CD4-positive, alpha-beta T cell treated with Interleukin-4 for 4 hours (primary cell): ENCODE measurements at places on chromosomes 7 and 10.

GRCh38 chr10:60390224-60390626, 550 bp upstream of the ANK3 start:
- no peak for DNase-seq

GRCh38 chr7:142969183-142969582, 7.0 kb upstream of the KEL start:
- no peak for DNase-seq

DNA sequence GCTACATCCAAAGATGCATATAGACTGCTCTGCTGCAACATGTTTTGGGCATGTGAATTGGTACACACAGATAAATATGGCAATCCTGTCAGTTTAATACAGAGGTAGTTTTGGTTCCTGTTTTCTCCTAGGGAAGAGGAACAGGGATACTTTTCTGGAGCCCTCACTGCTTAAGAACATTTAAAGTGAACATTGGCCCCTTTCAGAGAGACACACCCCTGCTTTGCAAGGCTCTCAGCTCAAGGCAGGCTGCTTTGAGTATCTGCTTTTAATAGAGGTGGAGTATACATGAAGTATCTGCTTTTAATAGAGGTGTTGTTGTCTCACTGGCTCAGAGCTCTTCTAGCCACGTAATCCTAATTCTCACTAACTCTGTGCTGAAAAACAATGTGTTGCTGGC, 38.9 kb downstream of the CYP51A1 start:
- DNase-seq, result no peak

- DNase-seq, result no peak
Measured at GRCh38 chr7:151390598-151391357, 19.1 kb downstream of the WDR86 start.

DNA sequence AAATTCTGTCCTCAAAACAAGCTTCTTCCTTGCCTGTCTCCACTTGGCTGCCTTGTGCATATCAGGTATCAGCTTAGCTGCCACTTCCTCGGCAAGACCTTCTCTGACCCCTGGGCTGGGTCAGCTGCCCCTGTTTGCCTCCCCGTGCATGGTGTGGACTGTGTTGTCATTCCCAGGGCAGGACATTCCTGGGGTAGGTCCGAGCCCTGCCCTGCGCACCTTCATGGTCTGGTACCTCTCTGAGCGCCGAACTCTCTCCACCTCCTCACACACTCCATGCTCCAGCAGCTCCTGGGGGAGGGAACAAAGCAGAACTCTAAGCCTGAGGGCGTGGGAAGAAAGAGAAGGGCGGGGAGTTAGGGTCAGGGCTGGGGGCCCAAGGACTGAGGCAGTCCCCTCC, 3.8 kb downstream of the POLM start:
- DNase-seq, result no peak

- DNase-seq, result no peak
Measured at GRCh38 chr7:101868191-101868950, 50.9 kb downstream of the CUX1 start.

GRCh38 chr10:74337330-74338016, 186.5 kb downstream of the ADK start:
- no peak for DNase-seq

GRCh38 chr10:70357565-70357964, 24.9 kb downstream of the LRRC20 start:
- DNase-seq, result no peak

DNA sequence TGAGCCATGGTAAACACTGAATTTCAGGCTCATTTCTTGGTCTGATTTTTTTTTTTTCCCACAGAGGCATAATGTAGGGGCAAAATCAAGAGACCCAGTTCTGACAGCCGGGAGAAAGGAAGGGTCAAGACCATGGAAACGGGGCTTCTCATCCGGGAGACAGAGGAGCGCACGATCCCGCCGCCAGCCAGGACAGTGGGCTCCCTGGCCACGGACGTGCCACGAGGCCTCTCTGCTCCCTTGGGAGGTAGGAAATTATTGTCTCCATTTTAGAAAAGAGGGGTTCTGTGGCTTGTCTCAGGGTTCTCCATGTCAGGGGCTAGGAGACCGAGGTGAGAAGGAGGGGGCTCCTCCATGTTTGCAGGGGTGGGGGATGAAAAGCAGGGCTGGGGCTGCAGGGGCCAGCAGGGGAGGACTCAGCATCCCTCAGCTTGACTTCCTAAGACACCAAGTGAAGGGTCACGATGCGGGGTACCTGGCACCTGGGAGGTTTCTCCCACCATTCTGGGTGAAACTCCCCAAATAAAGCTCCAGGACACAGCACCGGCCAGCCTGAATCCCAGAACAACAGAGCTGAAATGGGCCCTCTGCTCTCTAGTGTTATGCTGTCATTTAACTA, 37.6 kb downstream of the PPIF start:
- no peak for DNase-seq

- no peak for DNase-seq
Measured at GRCh38 chr7:2546776-2547586, 8.3 kb downstream of the BRAT1 start.

DNA sequence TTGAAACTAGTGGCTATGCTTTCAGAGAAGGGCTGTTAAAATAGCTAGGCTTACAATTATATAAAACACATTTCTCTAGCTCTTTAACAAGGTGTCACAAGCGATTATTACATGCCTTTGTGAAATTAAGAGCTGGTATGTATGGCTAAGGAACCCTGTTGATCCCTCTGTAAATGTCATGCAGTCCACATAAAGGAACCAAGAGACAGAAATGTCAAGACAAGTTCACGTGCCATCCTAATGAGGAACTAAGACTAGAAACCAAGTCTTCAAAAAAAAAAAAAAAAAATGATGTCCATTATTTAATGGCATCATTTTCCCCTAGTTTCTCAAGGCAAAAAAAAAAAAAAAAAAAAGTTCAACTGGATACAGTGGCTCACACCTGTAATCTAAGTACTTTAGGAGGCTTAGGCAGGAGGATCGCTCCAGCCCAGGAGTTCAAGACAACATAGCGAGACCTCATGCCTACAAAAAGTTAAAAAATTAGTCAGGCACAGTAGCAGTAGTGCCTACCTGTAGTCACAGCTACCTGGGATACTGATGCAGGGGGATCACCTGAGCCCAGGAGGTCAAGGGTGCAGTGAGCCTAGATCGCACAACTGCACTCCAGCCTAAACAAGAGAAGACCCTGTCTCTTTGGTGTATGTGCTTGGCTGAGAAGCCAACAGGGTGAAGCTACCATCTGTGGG, 63.4 kb downstream of the SRPK2 start:
- no peak for DNase-seq

GRCh38 chr10:103720328-103720963, 134.9 kb downstream of the SH3PXD2A start:
- no peak for DNase-seq

DNA sequence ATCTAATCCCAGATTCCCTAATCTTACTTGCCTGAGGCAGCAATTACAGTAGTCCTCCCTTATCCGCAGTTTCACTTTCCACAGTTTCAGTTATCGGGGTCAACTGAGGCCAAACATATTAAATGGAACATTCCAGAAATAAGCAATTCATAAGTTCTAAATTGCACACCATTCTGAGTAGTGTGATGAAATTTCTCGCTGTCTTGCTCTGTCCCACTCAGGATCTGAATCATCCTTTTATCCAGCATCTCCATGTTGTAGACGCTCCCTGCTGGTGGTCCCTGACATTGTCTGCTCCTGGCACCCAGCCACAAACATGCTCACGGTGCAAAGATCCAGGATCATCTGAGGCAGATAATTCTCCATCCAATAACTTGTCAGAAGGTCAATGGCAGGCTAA, 128.7 kb upstream of the CXCL12 start:
- no peak for DNase-seq

- no peak for DNase-seq
Measured at GRCh38 chr10:34236931-34237330, 578.2 kb downstream of the PARD3 start.

DNA sequence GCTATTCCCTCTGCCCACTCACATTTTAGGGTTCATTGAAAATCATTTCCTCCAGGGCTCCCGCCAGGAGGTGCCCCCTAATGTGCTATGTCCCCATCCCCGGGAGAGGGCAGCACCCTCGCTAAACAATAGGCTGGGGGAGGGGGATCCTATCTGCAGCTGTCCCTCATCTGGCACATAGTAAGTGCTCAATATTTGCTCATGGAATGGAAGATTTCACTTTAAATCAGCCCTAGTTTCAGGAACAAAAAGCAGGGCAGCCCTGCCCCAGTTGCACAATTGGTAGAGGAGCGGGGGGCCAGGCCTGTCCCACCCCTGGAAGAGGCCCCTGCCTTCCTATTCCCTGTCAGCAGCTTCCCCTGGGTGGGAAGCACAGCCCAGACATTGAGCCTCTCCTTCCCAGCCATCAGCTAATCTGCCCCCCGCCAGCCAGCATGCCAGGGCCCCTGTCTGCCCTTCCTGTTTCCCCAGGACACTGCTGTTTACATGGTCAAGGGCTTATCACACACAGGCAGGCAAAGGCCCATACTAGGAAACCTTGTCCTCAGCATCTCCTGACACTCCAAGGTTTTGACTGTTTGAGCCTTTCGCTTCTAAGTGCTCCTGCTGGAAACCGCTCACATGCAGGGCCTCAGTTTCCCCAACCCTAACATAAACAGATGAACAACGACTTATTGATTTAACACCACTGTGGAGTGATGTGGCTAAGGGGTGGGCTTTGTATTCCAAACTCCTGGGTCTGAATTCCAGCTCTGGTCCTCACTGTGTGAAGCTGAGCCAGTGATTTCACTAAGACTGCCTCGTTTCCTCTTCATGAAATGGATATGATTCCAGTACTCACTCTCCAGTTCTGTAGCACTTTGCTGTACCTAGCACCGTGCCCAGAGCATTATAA, 130.7 kb upstream of the ZMIZ1 start:
- DNase-seq, result peak; percentile 5

GRCh38 chr10:109504401-109504800, 418.9 kb downstream of the XPNPEP1 start:
- DNase-seq, result no peak

DNA sequence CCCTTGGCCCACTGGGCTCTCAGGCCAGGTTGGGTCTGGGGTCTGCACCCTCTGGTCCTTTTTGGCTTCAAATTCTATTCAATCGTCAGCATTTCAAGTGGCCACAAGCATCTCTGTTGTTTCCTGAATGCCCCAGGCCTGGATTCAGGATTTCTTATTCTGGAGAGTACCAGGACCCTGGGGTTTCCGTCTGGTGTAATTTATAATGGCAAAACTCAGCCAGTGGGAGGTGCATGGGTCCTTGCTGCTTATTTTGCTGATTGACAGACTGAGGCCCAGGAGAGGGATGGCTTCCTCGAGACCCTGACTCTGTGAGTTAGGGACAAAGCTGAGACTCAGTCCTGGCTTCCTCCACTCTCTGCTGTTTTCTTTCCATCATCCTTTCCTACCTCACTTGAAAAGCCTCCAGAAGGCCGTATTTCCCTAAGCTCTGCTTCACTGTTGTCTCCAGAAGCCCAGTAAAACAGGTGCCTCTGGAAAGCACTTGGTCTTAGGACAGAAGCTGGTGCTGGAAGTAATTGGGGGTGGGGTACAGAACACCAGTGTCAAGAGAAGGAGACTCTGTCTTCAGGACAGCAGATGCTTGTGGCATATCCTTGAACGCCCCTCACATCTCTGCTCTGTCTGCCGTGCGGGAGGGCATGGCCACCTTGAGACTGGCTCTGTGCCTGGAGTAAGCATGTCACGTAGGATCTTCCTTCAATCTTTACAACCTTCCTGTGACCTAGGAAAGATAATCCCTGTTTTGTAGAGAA, 39.4 kb upstream of the SH2D4B start:
- DNase-seq, result no peak

- no peak for DNase-seq
Measured at GRCh38 chr10:2938869-2939268, 128.5 kb upstream of the PFKP start.

DNA sequence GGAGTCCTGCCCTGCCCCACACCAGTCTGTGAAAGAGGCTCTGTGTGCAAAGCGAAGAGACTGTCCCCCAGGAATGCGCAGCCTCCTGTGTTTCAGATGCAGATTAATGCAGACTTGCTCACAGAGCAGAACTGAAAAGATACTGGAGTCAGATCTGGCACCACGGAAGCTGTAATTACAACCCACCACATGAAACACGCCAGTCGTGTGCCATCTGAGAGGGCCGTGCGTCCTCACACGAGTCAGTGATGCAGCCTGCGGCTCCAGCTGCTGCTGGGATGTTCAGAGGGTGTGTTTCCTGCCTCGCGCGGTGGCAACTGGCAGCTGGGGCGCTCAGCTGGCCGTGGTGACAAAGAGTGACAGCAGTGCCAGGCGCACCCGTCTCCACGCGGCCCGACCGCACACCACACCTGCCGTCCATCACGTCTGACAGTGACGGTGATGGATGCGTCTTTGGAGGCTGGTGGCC, 50.0 kb downstream of the NKX6-2 start:
- no peak for DNase-seq

DNA sequence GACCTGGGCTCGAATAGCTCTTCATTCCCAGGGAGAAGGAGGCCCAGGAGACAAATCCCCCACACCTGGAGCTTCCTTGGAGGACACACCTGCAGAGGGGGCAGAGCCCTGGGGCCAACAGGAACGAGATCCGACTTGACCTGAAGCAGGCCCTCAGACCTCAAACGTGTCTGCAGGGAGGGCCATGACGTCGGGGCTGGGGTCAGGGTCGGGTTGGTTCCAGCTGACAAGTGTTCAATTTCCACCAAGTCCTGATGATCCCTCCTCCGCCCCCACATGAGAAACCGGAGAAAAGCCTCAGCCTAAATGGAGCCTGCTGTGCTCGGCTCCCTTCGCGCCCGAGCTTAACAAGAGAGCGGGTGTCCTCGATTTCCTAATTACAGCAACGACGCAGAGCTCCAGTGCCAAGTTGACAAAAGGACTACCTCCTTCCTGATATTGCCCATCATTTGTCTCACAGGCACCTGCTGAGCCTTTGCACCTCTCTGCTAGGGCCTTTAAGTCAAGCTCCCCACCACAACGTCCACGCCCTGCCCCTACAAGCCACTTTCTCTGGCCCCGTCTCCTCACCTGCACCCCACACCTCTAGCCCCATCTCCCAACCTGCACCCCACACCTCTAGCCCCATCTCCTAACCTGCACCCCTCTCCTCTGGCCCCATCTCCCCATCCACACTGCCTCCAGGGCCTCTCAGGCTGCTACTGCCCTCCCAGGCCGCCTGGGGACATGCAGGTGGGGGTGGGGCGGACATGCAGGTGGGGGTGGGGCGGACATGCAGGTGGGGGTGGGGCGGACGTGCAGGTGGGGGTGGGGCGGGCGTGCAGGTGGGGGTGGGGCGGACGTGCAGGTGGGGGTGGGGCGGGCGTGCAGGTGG, 519.4 kb downstream of the GLRX3 start:
- DNase-seq, result no peak

DNA sequence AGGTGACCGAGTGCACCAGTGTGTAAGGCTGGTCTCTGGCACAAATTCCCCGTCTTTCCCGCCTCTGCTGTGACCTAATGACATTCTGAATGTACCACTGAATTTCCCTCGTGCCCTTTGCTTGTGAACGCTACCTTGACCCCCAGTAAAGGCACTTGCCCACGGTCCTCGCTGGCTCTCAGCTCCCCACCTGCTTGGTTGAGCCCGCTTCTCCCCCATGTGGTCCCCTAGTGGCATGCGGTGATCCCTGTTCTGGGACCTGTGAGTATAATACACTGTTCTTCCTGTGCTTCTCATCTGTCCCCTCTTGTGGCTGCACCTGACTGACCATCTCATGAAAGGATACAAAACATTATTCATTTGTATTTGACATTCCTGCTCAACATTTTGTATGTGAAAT, 495.7 kb downstream of the INHBA start:
- no peak for DNase-seq

GRCh38 chr10:130061760-130062159, 48.9 kb downstream of the C10orf143 start:
- DNase-seq, result no peak
